Central memory CD4-positive, alpha-beta T cell (primary cell): ENCODE measurements at places on chromosomes 13 and 19.
A peak's percentile ranks its signal among the peaks of the same experiment; 100 is the strongest.

DNA sequence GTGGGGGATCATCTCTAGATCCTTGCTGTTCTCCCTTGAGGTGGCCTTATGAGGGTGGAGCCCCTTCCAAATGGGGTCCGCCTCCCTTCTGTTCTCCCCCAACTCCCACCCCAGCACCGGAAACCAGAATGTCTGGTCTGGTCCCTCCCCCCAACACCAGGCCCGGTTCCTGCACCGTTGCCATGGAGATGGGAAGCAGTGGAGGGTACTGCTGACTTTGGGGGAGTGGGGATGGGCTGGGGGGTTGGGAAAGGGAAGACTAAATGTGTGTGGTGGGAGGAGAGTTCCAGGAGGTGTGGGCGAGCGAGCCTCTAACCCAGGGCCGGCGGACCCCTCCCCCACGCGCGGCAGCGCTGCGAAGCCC is 1.7 kb downstream of the SHANK1 start:
- DNase-seq = no peak

- no peak for DNase-seq
Observed at GRCh38 chr19:18589380-18590272, 1.0 kb downstream of the REX1BD start.

DNA sequence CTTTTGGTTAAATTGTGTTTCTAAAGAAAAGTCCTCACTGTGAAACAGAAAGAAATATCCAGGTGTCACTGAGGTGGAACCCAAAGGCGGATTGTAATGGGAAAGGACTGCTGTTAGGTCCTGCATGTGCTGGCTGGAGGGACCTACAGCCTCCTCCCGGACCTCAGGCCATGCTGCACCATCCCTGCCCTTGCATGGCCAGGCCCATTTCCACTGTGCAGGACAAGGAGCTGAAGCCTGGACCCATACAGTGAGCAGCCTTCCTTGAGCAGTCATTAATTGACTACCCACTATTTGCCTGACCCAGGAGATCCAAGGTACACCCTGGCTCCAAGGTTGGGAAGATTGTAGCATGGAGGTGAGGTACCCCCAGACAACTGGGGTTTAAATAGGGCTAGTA is 17.6 kb downstream of the VSTM2B start:
- DNase-seq = no peak

DNA sequence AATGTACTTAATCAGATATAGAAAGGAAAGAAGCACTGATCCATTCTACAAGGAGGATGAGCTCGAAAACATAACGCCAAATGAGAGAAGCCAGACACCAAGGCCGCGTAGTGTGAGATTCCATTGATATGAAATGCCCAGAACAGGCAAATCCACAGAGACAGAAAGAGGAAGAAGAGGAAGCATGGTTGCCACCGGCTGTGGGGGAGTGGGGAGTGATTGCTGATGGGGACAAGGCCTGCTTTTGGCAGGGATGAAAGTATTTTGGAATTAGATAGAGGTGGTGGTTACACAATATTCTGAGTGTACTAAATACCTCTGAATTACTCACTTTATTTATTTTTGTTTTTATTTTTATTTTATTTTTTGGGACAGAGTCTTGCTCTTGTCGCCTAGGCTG is 50.2 kb upstream of the KLF2 start:
- DNase-seq = no peak

GRCh38 chr19:2846180-2846894 is 5.1 kb downstream of the ZNF555 start:
- DNase-seq = no peak

DNA sequence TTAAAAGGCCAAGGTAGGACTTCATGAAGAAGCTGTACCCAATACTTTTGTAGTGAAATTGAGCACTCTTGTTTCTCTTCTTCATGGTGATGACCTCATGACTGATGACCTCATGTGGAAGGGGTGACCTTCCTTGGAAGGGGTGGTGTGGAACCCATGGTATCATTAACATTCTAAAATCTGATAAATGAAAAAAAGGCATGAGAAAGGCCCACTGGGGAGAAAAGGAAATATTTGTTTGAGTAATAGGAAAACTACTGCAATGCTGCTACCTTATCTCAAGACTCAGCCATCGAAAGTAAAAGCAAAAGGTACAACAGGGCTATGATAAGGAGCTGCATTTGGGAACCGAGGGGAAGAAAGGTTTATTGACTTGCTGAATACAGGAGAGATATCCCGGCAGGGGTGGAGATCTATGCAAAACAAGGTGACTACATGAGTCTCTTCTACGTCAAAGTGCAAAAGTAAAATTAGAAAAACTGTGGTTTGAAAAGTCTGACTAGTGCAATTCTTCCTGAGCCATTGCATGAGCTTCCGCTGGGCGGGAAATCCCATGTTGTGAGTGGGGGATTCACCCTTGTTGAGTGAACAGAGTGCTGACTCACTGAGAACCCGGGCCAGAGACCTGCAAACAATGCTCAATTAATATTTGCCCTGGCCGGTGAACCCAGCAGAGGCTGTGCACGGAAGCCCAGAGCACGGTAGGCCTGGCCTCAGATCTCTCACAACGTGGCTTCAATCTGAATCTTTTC is 138.9 kb upstream of the RFC3 start:
- DNase-seq = peak; percentile 47

- DNase-seq = no peak
Observed at GRCh38 chr13:39072842-39073241, 34.6 kb downstream of the NHLRC3 start.

DNA sequence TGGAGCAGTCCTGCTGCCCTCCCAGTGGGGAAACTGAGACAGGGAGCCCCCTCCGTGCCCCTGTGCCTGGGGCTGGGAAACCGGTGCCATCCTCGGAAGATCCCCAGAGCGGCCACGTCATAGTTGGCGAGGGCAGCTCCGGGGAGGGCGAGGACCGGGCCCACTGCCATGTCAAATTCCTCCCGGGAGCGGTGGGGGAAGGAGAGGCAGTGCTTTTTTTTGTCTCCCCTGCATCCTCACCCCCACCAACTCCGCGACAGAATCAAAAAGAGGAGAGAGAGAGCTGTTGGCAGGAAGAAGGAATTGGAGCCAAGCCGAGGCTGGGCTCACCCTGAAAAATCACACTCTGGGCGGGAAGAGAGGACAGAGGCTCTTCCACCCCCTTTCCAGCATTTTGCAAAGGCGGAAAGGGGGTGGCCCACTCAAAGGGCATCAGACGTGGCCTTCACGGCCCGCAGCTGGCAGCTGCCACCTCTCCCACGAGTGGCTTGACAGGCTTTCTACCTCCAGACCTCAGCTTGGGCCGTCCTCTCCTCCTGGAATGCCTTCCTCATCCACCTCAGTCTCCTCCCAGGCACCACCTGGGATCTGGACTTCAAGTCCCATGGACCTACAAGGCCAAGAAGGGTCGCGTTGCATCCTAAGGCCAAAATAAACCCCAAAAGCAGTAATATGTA is 19.6 kb upstream of the NFIC start:
- DNase-seq = no peak

DNA sequence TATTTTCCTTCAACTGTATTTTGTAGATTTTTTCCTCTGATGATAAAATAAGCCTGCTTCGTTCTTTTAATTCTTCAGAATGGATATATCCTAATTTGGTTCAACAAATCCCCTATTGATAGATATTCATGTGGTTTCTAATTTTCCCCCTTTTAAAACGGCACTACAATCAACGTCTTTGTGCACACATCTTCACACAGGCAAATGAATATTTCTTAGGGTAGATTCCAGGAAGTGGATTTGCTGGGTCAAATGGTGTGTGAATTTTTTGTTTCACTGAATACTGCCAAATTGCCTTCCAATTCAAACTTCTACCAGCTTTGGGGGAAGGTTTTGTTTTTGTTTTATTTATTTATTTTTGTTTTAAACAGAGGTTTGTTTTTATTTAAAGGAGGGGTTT is 287.2 kb downstream of the FOXO1 start:
- DNase-seq = no peak

DNA sequence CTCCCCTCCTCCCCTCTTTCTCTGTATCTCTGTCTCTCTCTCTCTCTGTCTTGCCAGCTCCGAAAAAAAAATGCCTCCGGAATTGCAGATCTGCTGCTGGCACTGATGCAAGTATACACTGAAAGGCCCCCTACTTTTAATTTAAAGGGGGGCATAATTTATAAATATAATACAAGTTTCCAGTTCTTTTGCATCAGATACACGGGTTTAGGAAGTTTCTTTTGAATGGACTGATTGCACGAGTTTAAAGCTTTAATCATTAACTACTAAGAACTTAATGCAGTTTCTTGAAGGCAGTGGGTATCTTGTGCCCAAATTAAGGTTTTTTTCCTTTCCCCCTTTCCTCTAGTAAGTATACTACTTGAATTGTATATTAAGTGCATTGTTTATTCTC is 1.4 kb downstream of the FGF9 start:
- DNase-seq = no peak

GRCh38 chr19:19171821-19172532 is 1.9 kb upstream of the MEF2B start:
- no peak for DNase-seq

DNA sequence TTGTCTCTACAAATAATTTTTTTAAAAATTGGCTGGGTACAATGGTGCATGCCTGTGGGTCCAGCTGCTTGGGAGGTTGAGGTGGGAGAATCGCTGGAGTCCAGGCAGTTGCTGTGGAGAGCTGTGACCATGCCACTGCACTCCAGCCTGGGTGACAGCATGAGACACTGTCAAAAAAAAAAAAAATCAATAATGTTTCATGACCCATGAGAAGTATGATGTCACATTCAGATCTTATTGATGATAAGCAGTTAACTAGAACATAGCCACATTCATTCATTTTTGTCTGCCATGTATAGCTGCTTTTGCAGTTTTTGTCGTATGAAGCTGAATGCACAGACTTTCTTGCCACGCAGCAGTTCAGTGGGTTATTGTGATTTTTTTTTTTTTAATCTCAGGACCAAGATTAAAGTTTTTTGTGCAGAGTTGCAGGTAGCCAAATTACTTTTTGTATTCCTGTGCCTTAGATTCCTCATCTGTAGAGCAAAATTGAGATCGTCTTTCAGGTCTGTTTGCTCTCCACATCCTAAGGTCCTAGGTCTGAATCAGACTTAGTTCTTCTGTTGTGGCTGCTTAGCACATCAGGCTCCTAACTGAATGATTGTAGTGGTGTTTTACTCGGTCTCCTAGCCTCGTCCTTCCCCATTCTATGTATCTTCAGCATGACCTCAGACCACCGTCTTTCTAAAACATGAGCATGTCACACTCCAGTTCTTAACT is 145.2 kb downstream of the GGACT start:
- no peak for DNase-seq

- no peak for DNase-seq
Observed at GRCh38 chr13:100818711-100819110, 144.1 kb upstream of the TMTC4 start.

- DNase-seq = no peak
Observed at GRCh38 chr13:110298505-110299282, 8.3 kb downstream of the COL4A1 start.

- no peak for DNase-seq
Observed at GRCh38 chr19:6667114-6667627, 2.8 kb downstream of the TNFSF14 start.

GRCh38 chr19:16861011-16861410 is 27.8 kb upstream of the F2RL3 start:
- no peak for DNase-seq

GRCh38 chr13:100130930-100131511 is 42.1 kb downstream of the PCCA start:
- no peak for DNase-seq

- no peak for DNase-seq
Observed at GRCh38 chr13:94661406-94661805, 50.9 kb downstream of the SOX21 start.

- DNase-seq = no peak
Observed at GRCh38 chr19:1088416-1089010, 6.7 kb downstream of the POLR2E start.

DNA sequence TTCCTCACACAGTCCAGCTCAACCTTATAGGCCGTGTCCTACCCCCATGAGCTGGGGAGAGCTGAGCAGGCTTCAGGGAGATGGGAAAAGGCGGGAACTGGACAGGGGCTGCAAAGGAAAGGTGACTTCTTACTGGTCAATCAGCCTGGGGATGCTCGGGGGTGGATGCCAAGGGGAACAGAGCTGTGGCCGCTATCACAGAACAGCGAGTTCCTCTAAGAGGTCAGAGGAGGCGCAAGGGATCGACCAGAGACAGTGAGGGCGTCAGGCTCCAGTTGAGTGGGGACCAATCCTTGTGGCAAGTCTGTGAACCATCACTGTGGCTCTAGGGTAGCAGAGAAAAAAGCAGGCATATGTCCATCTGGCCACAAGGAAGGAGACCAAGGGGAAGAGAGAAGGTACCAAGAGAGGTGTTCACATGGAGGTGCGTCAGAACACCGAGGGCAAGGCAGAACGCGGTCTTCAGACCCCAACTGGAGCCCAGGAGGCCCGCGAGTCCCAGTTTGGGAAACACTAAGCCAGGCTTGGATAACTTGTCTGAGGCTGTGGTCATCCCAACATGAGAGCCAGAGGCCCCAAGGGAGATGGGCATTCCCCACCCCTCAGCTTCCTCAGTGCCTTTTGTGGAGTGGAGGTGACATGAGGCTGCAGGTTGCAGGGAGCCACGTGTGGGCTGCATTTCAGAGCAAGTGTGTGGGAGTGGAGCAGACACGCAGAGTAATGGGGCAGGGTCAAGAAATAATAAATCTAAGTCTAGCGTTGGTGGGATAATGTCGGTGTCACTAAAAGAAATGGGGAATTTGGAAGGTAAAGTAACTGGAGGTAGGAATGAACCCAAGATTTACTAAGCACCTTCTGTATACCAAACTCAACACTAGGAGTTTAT is 3.9 kb downstream of the F10 start:
- DNase-seq = no peak

GRCh38 chr19:28405346-28405742 is 807.6 kb downstream of the UQCRFS1 start:
- DNase-seq = no peak

- DNase-seq = no peak
Observed at GRCh38 chr19:34733266-34733745, 737 bp upstream of the ZNF181 start.

DNA sequence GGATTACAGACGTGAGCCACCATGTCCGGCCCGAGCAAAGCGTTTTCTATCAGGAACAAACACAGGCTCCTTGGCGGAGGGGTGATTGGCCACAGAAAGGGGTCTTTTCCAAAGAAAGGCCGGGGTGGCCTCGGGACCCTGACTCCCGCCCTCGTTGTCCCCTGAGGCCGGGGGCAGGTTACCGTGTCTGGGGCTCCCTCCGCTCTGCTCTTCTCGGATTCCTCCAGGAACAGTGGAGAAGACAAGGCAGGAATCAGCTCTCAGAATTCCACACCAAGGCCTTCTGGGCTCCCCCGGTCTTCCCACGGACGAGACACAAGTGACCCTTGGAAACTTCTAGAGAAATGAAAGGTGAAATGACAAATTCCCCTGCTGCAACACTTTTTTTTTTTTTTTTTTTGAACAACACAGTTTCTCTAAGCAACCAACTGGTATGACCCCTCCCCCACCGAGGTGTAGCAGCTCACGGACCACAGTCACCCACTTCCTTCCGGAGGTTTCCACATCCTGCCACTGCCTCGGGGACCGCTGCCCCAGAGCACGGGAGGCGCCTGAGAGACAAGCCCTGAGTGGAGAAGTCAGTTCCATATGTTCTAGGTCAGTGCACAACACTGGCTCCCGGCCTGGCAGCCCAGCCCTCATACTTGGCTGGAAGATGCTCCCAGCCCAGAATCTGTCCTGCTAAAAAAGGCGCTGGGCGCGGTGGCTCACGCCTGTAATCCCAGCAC is 11.0 kb downstream of the MOB3A start:
- peak; percentile 97 for DNase-seq
